Mesothelial cell of epicardium (in vitro differentiated cells): ENCODE measurements at places on chromosomes 3 and 15.
A peak's percentile ranks its signal among the peaks of the same experiment; 100 is the strongest.

DNA sequence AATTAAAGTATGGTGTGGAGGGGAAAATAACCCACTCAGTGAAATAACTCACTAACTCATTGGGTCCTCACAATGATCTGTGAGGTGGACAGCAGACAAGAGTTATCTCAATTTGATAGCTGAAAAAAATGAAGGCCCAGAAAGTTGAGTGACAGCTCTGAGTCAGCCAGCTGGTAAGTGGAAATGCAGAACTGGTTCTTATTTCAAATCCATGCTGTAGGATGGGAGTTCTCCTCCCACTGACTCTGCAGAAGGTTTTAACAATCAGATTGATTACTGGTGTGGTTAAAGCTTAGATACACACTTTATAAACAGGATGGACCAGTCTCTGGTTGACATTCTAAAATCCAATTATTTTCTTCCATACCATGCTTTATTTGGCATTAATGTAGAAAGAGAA is 87.0 kb upstream of the LMOD3 start:
- no peaks in the 10 kb centered on the region for H3K27me3 ChIP-seq
- H3K27ac ChIP-seq, result peak overlapping the region; percentile 43
- H3K4me1 ChIP-seq, result peaks cover 38% of the 10 kb centered on the region
- no peak overlapping the region for H3K4me3 ChIP-seq

GRCh38 chr3:58572634-58573230 is 4.5 kb downstream of the FAM107A start:
- peaks cover 2% of the 10 kb centered on the region for H3K4me1 ChIP-seq
- no peak for DNase-seq
- H3K27ac ChIP-seq, result no peak overlapping the region
- H3K4me3 ChIP-seq, result no peak overlapping the region
- H3K27me3 ChIP-seq, result peaks cover 17% of the 10 kb centered on the region

- H3K4me1 ChIP-seq, result peaks cover 45% of the 10 kb centered on the region
- H3K27me3 ChIP-seq, result no peaks in the 10 kb centered on the region
- H3K4me3 ChIP-seq, result peak overlapping the region; percentile 20
- peak overlapping the region; percentile 97 for H3K27ac ChIP-seq
- no peaks in the 10 kb centered on the region for H3K36me3 ChIP-seq
Measured at GRCh38 chr3:64213962-64214379, 11.3 kb downstream of the PRICKLE2 start.

DNA sequence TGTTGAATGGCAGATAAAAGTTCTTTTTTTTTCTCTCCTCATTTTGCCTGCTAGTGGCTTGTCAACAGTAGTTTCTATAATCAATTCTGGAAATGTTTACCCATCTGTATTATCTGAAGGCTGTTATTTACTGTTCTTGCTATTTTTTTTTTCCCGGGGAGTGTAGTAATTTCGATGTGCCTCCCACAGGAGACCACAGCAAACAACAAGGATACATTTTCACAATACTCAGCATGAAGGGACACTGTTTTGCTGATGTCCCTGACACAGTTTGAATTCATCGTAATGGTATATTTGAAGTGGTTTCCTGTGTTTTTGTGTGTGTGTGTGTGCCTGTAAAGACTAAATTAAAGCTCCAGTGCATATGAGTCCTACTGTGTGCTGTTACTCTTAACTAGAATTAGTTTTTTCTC is 92.1 kb upstream of the ICE2 start:
- H3K4me3 ChIP-seq, result no peak overlapping the region
- H3K27ac ChIP-seq, result no peak overlapping the region
- peaks cover 4% of the 10 kb centered on the region for H3K4me1 ChIP-seq
- DNase-seq, result no peak
